ENCODE measurements at places on chromosomes 2 and 18. TPM values are rescaled to one million over a fixed set of nuclear protein-coding genes. Genes with fewer than 3 reads are reported as not detected.

- no peaks in the 10 kb centered on the region for H3K27me3 ChIP-seq
- H3K4me3 ChIP-seq = peak overlapping the region; percentile 94
- H3K27ac ChIP-seq = peak overlapping the region; percentile 92
- peak; percentile 22 for DNase-seq
- no peaks in the 10 kb centered on the region for H3K36me3 ChIP-seq
- no peaks in the 10 kb centered on the region for H3K4me1 ChIP-seq
Observed at GRCh38 chr2:64524604-64525316, 632 bp downstream of the AFTPH start.

Gene LNPK
- 21.9 TPM for total RNA-seq

GRCh38 chr18:10878703-10879102 is 270.7 kb downstream of the PIEZO2 start:
- H3K27ac ChIP-seq = no peak overlapping the region
- no peaks in the 10 kb centered on the region for H3K36me3 ChIP-seq
- no peak overlapping the region for H3K4me3 ChIP-seq
- H3K27me3 ChIP-seq = no peaks in the 10 kb centered on the region
- no peak for DNase-seq

GRCh38 chr18:54503131-54503894 is 87.7 kb upstream of the DYNAP start:
- H3K27me3 ChIP-seq = no peaks in the 10 kb centered on the region
- no peak overlapping the region for H3K27ac ChIP-seq
- no peak for DNase-seq

DNA sequence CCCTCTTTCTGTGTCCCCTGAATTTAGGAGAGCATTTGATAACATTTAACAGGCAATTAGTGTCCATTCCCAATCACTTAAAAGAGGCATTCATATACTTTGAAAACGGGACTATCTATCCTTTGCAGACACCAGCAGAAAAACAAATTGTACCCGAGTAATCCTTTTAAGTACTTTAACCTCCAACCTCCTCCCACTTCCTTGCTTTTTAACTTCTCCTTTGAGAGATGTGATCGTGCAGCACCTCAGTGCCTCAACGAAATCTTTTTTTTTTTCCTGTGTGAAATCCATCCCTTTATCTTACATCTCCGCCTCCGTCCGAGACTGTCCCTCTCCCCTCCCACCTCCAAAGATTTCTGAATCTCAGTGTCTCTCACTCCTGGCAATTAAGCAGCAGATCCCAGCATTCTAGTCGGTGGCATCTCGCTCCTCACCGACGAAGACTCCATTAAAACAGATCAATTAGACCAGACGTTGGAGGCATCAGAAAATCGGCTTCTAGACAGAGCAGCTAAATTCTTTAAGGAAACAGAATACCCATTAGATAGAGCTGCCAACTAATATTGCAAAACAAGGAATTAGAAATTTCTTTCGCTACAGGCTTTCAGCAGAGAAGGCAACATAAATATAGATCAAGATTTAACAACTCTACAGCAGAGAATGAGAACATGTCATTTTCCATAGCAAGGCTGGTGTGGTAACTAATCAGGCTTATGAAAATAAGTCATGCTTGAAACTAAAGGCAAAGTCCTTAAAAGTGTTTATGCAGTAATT is 1.9 kb upstream of the TMEFF2 start:
- H3K4me3 ChIP-seq = peak overlapping the region; percentile 39
- no peaks in the 10 kb centered on the region for H3K36me3 ChIP-seq
- H3K27ac ChIP-seq = no peak overlapping the region
- H3K27me3 ChIP-seq = peaks cover 7% of the 10 kb centered on the region
- no peaks in the 10 kb centered on the region for H3K4me1 ChIP-seq

Gene DSG1
- total RNA-seq = 5.5 TPM

GRCh38 chr2:27954221-27954673 is 63.7 kb downstream of the BABAM2 start:
- no peaks in the 10 kb centered on the region for H3K36me3 ChIP-seq
- H3K27ac ChIP-seq = no peak overlapping the region
- no peak overlapping the region for H3K4me3 ChIP-seq
- no peaks in the 10 kb centered on the region for H3K27me3 ChIP-seq

DNA sequence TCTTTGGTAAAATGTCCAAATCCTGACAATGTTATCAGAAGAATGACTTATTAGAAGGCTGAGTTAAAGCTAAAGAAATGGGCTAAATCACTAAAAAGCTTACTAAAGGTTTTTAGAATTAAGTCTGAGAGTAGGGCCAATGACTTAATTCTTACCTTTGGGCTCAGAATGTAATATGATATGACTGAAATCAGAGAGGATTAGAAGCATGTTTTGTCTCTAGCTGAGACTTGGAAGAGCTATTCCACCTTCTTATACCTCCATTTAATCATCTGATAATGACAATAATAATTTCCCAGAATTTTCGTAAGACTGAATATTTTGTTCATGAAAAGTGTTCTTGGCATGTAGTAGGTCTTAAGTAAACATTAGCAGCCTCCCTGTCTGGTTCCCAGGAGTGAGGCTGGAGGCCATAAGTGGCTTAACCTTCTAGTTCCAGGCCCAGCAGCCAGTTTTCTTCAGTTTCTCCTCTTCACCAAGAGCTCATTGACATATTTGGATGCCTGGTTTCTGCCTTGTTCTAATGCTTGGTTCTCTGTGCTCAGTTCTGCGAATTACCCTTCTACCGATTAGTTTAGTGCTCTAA is 25.5 kb upstream of the E2F6 start:
- H3K27ac ChIP-seq = no peak overlapping the region
- no peak for DNase-seq
- H3K36me3 ChIP-seq = no peaks in the 10 kb centered on the region
- H3K27me3 ChIP-seq = no peaks in the 10 kb centered on the region
- no peaks in the 10 kb centered on the region for H3K4me1 ChIP-seq

All from prostate gland (tissue), 2 donors.